Fibroblast of the conjunctiva (primary cell): ENCODE measurements at places on chromosomes 16 and 17.

DNA sequence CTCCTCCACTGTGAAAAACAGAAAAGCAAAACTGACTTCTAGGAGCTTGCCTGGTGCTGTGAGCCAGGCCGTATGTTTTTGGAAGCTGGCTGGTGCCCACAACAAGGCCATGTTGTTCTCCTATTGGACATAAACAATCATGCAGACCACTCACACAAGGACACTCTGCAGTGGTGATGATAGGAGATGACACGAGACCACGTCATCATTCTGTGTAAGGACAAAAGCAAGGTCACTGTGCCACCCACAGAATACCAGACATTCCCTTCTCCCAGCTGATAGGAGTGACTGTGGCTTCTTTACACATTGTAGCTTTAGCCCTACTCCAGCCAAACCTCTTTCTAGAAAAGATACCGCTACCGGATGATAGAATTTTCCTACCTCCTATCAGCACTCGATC, 47.7 kb upstream of the LCMT1 start:
- no peak for DNase-seq

- no peak for DNase-seq
Measured at GRCh38 chr17:72562615-72563188, 441.9 kb downstream of the SOX9 start.

DNA sequence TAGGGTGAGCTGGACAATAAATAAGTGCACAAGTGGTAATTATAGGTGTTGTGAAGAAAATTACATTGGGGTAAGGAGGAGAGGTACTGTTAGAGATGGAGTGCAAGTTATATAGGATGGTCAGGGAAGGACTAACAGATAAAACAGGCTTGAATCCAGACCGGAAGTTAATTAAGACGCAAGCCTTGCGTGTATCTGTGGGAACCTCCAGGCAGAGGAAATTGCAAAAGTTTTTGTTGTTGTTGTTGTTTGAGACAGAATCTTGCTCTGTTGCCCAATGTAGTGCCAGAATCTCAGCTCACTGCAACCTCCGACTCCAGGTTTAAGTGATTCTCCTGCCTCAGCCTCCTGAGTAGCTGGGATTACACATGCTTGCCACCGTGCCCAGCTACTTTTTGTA, 2.4 kb upstream of the ZNF18 start:
- no peak for DNase-seq

- no peak for DNase-seq
Measured at GRCh38 chr16:24188751-24189318, 67.3 kb upstream of the CACNG3 start.

- DNase-seq, result no peak
Measured at GRCh38 chr16:75575958-75576357, 9.8 kb downstream of the GABARAPL2 start.

GRCh38 chr16:11669380-11670146, 1.3 kb downstream of the SNN start:
- DNase-seq, result no peak

- DNase-seq, result no peak
Measured at GRCh38 chr17:39647256-39647655, 10.3 kb downstream of the STARD3 start.

DNA sequence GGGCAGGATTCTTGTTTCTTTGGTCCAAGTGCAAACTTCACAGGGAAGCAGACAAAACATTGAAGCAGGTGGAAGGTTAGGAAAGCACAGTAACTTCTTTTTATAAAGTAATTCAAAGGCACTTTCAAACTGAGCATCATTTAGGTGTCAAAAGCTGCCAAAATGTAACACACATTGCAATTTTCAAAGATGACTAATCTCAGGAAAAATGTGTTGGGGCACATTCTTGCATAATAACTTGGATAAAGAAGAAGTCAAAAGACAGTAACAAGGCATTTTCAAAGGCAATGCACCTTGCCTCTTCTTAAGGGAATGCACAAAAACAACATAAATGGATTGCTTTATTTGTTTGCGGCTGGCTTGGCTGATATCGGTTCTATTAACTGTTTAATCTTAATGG, 3.6 kb downstream of the KCNJ2 start:
- no peak for DNase-seq

DNA sequence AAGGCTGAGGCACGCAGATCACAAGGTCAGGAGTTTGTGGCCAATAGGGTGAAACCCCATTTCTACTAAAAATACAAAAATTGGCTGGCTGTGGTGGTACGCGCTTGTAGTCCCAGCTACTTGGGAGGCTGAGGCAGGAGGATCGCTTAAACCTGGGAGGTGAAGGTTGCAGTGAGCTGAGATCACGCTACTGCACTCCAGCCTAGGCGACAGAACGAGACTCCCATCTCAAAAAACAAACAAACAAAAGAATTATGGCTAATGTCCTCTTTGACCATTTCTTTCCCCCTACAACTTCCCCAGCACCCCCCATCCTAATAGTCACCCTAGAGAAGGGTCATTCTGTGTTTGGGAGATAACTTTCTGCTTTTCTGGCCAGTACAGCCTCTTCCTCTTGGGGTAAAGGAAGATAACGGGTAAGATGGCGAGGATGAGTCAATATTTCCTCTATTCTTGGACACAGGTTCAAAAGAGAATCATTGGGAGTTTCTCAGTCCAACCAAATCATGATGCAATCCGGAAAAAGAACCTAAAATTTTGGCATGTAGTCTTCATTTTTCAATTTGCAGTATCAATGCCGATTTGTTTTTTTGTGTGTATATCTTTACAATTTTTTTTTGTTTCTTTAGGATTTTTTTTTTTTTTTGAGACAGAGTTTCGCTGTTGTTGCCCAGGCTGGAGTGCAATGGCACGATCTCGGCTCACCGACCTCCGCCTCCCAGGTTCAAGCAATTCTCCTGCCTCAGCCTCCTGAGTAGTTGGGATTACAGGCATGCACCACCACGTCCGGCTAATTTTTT, 107.6 kb upstream of the MED13 start:
- DNase-seq, result peak; percentile 22

GRCh38 chr17:82808006-82808405, 31.8 kb downstream of the ZNF750 start:
- no peak for DNase-seq

GRCh38 chr17:58041161-58041560, 34.1 kb upstream of the SRSF1 start:
- DNase-seq, result no peak

DNA sequence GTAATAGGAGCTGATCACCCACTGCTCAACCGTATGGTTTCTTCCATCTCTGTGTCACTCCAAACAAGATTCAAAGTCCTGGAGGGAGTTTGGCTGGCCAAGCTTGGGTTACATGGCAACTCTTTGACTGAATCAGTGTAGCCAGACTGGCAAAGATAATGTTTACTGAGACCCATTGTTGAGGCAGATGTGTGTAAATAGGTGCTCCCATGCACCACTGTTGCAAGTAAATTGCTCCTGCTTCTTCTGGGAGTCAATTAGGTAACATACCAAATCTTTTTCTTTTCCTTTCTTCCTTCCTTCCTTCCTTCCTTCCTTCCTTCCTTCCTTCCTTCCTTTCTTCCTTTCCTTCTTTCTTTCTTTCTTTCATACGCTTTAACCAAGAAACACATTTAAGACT, 86.3 kb upstream of the DHX40 start:
- no peak for DNase-seq

DNA sequence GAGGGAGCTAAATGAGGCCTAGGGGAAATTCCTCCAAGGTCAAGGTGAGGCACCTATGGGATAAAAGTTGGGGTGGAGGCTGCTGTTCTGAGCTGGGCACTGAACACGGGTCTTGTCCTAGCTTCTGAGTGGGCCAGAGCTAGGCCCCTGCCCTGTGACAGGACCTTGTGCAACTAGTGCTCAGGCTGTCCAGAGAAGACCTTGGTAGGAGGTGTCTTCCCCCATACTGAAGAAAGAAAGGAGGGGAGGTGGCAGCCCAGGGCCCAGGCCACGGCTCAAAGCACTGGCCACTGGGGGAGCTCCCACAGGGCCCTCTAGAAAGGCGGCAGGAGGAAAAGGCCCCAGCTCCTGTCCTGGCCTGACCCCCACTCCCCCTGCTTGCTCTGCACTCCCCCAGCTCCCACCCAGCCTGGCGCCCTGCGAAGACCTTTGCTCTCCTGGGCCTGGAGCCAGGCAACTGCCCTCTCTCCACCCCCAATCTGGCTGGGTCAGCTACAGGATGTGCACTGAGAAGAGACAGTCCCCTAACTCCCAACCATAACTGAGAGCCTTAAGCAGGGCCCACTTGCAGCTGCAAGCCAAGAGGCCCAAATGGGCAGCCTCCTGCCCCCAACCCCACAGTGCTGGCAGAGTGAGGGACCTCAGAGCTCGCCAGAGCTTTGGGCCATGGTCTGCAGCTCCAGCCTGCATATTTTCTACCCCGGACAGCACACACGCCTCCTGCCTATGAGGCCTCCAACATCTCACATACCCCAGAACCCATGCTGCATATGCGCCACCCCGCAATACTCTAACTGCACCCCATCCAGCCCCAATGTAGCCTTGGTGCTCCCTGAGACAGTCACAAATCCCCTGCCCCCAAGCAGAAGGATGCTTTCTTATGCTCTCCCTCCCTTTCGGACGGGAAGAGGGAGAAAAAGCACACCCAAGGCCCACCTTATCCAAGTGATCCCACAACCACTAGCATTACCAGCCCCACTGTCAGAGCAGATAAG, 15.3 kb downstream of the HSD11B2 start:
- DNase-seq, result no peak

DNA sequence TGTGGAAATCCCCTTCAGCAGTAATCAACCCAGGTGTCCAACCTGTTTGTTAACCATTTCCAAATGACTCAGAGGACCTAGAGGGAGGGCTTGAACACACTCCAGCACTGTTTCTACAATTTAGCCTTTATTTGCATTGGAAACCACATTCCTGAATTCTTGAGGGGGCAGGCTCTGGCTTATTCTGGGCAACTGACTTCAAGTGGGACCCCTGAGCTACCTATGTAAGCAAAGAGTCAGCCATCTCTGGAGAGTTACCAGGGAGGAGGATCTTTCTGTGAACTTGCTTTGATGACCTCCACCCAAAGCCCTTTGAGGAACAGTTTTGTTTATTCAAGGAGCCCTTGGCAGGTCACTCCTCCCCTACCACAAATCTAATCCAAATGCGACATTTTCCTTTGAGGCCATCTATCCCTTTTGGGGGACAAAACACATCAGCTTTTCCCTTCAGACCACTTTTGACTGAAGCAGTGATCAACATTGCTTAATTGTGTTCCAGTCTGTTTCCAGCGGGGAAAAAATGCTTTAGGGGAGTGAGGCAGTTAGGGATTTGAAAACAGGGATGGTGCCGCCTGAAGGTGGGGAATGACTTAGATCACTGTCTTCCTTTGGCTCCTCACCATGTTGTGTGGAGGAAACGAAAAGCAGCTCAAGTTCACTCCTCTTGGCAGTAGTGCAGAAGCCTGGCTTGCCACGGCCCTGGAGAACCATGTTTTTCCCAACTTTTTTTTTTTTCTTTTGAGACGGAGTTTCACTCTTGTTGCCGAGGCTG, 46.2 kb downstream of the TUBD1 start:
- DNase-seq, result no peak

- no peak for DNase-seq
Measured at GRCh38 chr16:63426275-63426870, 1390.1 kb upstream of the CDH8 start.

DNA sequence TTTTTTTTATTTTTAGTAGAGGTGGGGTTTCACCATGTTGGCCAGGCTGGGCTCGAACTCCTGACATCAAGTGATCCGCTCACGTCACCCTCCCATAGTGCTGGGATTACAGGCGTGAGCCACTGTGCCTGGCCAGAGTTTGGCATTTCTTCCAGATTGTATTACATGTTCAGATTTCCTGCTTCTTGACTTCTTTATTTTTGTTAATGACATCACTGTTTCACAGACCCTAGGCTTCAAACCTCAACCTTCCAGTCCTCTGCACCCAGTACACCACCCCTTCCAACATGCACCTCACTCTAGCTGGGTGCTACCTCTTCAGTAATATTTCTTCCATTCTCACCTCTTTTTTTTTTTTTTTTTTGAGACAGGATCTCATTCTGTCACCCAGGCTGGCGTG, 53.6 kb upstream of the ZFHX3 start:
- no peak for DNase-seq

GRCh38 chr17:32235588-32235987, 30.0 kb upstream of the RHBDL3 start:
- DNase-seq, result no peak

DNA sequence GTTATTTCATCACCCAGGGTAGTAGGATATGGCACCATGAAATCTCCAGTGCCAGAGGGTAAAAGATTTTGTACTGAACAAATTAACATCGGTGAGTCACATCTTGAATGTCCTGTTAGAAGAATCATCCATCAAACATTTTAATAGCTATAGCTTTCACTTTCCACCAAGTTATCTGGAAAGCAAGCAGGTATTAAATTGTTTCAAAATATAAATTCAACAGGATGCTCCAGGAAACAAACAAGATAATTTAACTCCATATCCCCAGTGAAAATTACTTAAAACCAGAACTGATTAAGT, 2.4 kb downstream of the VEZF1 start:
- DNase-seq, result peak; percentile 62

- no peak for DNase-seq
Measured at GRCh38 chr17:55168958-55169687, 95.6 kb upstream of the HLF start.

DNA sequence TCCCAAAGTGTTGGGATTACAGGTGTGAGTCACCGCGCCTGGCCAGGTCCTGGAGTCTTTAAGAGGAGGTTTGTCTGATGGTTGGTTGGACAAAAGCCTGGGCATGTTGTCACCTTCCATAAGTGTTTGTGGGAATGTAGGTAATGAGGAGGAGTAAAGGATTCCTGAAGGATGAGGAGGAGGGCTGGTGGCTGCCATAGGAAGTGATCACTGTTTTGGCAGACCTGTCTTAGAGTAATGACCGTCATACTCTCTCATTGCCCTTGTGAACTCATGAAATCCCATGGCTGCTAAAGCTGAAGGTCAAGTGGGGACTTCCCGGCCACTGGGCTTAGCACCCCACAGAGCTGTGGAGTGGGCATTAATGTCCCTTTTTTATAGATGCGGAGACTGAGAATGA, 40.5 kb downstream of the TENT4B start:
- DNase-seq, result no peak

DNA sequence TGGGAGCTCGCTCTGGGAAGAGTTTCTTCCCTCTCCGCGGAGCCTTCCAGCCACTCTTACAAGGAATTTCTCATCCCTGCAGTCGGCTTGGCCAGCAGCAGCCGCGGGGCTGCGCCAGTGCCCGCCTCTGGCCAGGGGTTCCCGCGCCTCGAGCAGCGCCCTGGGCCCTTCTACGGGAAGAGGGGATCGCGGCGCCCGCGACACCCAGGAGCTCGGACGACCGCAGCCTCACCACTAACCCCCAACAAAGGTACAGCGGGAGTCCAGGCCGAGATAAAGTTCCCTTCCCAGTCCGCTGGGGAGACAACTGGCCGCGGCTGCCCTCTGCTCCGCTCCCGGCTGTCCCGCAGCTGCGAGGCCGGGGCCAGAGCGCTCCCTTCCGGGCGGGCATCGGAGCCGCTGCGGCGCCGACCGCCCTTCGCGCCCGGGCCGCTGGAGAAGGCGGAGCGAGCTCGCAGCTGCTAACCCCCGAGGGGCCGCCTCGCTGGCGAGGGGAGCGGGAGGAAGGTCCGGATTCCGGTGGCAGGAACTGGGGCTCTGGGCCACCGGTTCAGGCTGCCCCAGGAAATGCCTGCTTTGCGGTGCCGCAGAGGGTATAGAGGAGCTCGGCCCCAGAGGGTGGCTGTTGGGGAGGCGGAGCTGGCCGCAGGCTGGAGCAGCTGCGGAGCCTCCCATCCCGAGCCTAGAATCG, 3.6 kb upstream of the HS3ST3B1 start:
- DNase-seq, result peak; percentile 51

- no peak for DNase-seq
Measured at GRCh38 chr17:75047398-75048098, 523 bp downstream of the KCTD2 start.

- no peak for DNase-seq
Measured at GRCh38 chr16:75943705-75944514, 217.6 kb upstream of the CPHXL start.

- DNase-seq, result no peak
Measured at GRCh38 chr17:6066183-6066948, 3.8 kb upstream of the WSCD1 start.
